Stromal cell of bone marrow (primary cell): ENCODE measurements at places on chromosomes 4 and X.

DNA sequence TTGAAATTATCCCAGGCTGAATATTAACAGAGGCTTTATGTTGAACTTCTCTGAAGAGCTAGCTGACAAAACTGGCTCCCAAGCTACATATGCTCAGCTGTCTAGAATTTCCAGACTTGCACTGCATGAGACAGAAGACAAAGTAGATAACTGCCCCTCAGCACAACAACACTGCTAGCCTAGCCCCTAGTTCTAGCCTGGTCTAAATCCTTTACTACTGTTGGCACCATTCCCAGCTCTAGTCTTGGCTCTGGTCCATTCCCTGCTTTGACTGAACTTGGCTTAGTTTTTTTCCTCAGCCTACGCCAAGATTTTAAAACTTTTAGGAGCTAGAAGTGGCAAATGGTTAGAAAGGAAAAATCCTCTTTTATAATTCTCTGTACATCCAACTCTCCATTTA, 7.6 kb upstream of the OPHN1 start:
- peak; percentile 52 for DNase-seq

DNA sequence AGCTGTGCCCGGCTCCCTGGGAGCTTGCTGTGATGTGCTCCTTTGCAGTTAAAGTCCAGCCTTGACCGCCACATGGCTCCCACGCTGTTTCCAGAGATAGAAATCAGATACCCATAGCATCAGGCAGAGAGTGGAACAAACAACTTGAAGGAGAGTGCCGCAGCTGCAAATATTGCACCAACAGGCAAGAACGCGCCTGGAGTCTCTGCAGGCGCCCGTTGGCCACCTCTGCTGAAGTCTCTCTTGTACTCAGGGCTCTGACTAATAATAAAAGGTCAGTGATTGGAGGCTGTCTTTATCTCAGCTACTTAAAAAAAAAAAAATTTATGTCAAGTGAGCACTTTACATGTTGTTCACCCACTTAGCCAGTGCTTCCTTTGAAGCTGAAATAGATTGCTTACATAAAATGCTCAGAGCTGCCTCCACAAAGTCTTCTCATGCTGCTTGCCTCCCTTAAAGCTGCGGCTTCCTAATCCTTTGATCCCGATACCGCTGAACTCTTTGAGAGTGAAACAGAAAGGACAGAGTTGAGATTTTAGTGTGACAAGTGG, 30.9 kb upstream of the TENM3 start:
- no peak for DNase-seq

- DNase-seq = no peak
These were observed 85.8 kb downstream of the SLC10A7 start for GRCh38 chr4:146435962-146436361.

DNA sequence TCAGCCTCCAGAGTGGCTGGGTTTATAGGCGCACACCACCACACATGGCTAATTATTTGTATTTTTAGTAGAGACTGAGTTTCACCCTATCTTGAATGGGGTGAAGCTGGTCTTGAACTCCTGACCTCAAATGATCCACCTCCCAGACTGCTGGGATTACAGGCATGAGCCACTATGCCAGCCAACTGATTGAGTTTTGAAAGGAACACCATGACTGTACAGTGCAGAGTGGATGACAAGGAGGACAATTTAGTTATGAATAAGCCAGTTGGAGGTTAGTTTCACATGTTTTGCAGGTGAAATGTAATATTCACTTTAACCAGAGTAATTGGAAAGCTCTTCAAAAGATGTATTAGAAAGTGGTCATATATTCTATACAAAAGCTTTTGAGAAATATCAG, 60.8 kb downstream of the PCDH18 start:
- peak; percentile 6 for DNase-seq

- DNase-seq = no peak
These were observed 12.3 kb downstream of the RPL9 start for GRCh38 chr4:39446483-39446841.

DNA sequence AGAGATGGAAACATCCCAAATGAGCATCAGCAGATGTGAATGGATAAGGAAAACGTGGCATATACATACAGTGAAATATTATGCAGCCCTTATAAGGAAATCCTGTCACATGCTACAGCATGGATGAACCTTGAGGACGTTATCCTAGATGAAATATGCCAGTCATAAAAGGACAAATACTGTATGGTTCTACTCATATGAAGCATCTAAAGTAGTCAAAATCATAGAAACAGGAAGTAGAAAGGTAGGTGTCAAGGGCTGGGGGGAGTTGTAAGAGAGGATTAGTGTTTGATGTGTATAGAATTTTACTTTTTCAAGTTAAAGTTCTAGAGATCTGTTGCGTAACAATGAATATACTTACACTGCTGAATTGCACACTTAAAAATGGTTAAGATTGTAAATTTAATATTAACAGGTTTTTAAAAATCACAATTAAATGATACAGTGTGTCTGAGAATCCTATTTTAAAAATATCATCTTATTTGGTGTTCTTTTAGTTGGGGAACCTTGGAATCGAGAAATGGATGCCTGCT, 58.5 kb downstream of the KDM6A start:
- no peak for DNase-seq

GRCh38 chr4:148071009-148071408, 339.1 kb downstream of the ARHGAP10 start:
- no peak for DNase-seq

DNA sequence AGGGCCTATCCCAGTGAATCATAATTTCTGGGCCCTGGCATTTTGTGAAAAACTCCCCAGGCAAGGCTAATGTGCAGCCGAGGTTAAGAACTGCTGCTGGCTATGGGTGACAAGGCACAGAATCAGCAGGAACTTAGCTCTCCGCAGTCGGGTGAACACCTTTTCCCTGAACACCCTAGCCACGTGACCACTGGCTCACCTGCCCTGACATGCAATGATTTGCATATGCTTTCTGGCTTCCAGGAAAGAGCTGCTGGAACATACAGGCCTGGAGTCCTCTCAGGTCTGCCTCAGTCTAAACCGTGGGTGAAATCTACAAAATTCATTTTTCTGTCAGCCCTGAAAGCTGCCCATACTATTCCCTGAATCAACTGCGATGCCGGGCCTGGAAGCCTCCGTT, 56.6 kb downstream of the ZNF827 start:
- DNase-seq = no peak

- no peak for DNase-seq
These were observed 12.9 kb downstream of the PALLD start for GRCh38 chr4:168509786-168510185.
